ENCODE measurements at places on chromosomes 6 and 20.

DNA sequence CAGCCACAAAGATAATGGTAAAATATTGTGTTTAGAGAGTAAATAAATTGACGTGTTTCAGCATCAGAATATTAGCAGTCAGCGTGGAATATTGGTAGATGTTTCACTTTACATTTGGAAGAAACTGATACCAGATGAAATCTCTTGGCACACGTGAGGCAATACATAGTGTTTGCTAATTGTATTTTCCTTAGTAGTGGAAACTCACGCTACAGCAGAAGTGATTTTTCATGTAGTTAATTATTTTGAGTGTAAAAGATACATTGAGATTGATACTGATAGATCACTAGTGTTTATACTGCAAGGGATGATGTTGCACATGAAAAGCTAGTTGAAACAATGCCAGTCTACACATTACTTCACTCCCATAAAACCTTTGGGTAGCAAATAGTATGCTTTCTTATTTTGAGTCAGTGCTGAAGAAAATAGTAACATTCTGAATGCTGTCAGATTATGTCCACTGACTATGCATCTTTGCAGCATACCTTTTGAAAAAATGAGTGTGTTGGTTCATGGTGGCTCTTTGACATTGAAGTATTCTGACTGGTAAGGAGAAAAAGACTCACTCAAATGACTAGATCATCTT lies 59.3 kb downstream of the CD2AP start:
- no peak for DNase-seq

DNA sequence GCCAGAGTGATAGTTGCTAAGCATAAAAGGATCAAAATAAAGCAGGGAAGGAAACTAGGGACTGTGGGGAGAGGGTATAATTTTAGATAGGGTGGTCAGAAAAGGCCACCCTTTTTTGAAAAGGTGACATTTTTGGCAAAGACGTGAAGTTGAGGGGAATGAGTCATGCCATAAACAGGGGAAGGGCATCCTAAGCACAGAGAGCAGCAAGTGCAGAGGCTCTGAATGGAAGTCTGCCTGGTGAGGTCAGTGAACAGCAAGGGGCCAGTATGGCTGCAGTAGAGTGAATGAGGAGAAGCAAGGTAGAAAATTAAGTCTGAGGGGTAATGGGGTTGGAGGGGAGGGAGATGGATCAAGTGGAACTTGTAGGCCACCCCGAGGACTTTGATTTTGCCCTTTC lies 2.4 kb downstream of the KLC4 start:
- DNase-seq, result no peak

GRCh38 chr6:124400261-124400999 lies 561.8 kb upstream of the RNF217 start:
- DNase-seq, result no peak

DNA sequence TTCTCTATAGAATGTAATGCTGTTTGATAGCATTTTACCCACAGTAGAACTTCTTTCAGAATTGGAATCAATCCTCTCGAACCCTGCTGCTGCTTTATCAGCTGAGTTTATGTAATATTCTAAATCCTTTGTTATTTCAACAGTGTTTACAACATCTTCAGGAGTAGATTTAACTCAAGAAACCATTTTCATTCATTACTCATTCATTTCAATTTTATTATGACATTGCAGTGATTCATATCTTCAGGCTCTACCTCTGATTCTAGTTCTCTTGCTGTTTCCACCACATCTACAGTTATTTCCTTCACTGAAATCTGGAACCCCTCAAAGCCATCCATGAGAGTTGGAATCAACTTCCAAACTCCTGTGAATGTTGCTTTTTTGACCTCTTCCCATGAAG lies 93.7 kb downstream of the ZFAND3 start:
- DNase-seq, result no peak

GRCh38 chr20:45377269-45377668 lies 856 bp downstream of the TP53TG5 start:
- DNase-seq, result no peak

DNA sequence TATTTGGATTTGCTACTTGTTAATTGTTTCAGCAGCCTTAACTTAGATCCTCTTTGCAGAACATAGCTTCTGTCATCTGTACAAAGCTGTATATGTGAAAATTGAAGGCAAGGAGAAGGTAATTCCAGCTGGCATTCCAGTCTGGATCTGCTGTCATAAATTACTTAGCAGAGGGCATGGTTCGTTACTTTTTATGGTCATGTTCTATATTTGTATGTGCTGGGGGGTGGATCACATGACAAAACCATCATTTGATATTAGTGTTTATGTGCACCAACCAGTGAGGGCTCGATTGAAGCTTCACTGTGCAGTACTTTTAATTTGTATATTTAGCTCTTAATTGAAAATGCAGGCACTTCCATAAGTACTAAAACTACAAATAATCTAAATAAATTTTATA lies 80.2 kb downstream of the CAP2 start:
- DNase-seq, result no peak

DNA sequence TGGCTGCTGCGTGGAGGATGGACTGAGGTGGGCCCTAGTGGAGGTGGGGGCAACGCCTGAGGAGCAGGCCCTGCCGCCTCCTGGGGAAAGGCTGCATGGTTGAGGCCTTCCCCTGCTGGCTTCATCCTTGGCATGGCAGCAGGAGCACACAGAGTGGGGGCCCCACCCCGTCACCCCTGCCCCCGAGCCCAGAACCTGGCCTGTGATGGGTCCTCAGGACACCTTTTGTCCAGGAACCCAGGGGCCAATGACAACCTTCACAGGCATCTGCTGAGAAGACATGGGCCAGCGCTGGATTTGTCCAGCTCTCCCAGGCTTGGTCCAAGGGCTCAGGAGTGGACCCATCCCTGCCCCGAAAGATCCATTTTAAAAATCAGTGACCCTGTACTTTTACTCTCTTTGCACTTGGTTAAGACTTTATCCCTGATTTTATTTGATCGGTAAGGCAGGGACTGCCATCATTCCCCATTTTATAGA lies 575 bp upstream of the SLC17A9 start:
- DNase-seq, result no peak
